ENCODE measurements at places on chromosomes 7 and 10.

DNA sequence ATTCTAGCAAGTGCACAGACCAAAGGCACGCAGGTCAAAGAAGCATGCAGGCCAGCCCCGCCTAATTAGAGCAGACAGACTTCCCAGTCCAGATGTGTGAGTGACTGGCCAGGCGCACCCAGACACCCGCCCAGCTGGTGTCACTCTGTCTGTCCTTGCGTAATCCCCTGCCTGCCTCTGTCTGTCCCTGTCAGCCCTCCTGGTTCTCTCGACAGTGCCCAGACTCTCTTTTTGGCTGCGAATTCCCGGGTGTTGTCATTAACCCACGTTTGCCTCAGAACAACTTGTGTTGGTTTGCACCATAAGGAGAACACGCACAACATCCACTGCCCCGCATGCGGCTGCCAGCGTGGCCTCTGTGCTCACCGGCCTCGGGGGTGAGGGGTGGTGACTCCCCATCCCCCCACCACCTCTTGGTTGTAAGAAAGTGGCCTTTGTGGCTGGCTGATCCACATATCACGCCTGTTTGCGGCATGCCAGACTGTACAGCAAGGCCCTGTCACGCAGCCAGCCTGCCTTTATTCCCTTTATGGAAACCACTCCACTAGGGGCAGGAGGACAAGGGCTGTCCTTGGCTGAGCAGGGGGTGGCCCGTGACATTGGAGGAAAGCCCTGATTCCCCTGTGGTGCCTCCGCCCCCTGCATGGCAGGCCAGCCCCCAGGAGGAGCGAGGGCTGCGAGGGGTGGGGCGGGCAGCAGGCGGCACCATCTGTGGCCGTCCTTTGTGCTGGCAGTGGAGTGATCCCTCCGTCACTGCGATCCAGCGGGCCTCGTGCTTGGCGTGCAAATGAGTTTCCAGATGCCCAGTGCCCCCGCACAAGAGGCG, 72.8 kb upstream of the PPIF start:
- no peak for DNase-seq

GRCh38 chr10:43594944-43595589, 11.2 kb upstream of the ZNF485 start:
- DNase-seq = peak; percentile 73

DNA sequence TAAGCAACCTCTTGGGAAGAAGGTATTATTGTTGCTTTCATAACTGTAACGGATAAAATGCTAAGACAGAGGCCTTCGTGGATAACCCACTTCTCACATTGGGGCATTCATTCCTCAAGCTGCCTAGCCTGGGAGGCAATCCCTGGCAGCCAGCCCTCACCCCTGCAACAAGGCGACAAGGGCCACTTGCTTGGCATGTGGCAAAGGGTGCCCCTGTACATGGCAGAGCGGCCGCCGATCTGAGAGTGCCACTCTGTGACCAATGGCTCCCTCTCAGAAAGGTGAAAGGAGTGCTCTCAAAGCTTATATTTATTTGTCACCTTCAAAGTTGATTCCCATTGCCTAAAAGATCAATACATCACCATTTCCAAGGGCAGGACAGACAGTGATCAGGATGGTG, 31.9 kb downstream of the EBF3 start:
- DNase-seq = no peak

- no peak for DNase-seq
Measured at GRCh38 chr10:93152136-93152535, 78.4 kb downstream of the CYP26A1 start.

DNA sequence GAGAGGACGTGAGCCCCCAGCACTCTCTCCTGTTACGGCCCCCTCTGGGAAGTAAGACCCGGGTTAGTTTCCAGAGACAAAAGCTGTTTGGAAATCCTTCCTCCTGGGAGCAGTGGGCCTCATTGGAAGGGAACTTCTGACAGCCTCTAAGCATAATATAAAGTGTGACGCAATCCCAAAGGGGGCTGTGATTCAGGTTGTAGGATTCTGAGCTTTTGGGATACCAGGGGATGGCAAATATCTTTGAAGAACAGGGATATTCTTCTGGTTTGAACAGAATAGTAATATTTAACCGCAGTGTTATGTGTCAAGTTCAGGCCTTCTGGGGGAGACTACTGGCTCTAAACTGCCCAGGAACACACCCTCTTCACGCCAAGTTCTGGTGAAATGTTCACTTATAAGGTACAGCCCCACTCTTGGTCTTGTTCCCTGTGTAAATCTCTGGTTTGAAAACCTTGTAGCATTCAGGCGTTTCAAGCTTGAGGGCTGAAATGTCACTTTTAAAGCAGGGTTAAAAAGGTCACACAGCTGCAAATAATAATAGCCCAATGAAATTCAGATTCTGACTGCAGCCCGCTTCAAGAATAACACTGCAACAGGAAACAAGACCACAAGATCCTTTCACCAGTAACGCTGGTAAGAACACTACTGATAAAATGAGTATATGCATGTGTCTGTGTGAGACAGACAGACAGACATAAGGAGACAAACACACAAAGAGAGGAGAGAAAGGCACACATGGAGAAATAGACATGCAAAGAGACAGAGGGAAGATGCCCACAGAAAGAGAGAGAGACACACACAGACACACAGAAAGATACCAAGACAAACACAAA, 69.0 kb downstream of the CREB5 start:
- DNase-seq = no peak

DNA sequence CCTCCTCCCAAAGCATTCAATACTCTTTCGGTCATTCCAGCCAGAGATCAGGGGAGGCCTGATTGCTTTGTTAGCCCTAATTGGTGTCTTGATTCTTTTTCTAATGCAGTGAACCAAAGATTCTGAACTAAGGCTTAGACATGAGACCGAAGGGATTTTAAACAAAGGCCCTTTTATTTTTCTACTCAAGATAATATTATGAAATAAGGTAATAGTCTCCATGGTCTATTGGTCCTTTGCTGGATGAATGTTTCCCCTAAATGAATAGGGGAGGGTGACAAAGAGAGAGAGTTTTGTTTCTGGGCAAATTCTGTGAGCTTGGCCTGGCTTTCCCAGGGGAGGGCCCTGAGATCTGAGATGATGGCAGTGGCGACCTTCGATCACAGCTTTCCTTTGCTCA, 449.1 kb downstream of the TYW1 start:
- no peak for DNase-seq

DNA sequence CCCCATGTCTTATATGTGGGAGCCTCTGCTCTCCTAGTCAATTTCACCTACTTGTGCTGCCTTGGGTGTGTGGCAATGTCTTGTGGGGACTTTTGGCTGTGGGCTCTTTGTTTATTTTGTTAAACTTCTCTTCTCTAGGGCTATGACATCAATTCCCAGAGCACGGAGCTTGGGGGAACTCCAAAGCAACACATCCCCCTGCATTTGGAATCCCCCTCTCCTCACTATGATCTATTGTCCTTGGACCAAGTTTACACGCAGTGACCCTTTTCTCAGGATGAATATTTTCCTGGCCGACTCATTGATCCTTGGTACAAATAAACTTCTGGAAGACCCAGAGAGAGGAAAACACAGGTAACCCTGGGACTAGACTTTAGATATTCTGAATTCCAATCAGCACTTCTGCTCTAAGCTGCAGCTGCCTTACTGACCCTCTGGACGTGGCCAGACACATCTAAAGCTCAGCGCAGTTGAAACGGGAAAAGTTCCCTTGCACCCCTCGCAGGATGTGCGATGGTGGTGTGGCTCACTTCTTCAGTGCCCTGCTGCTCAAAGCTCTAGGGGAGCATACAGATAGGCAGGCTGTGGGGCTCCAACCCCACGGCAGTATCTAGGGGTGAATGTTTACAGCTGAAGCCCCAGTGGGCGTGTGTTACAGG, 110.8 kb downstream of the TMEM178B start:
- DNase-seq = no peak

- DNase-seq = no peak
Measured at GRCh38 chr10:63429281-63429680, 36.5 kb downstream of the JMJD1C start.

GRCh38 chr10:77274046-77274795, 363.4 kb downstream of the KCNMA1 start:
- no peak for DNase-seq

- DNase-seq = no peak
Measured at GRCh38 chr7:104972500-104972899, 41.5 kb upstream of the KMT2E start.

DNA sequence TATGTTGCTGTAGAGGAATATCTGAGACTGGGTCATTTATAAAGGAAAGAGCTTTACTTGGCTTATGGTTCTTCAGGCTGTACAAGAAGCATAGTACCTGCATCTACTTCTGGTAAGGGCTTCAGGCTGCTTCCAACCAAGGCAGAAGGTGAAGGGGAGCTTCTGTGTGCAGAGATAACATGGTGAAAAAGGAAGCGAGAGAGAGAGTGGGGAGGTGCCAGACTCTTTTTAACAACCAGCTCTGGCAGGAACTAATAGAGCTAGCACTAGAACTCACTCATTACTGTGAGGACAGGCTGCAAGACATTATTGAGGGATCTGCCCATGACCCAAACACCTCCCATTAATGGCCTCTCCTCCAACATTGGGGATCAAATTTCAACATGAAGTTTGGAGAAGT, 94.5 kb downstream of the KIF20B start:
- DNase-seq = no peak

- no peak for DNase-seq
Measured at GRCh38 chr10:34384372-34384771, 430.7 kb downstream of the PARD3 start.

DNA sequence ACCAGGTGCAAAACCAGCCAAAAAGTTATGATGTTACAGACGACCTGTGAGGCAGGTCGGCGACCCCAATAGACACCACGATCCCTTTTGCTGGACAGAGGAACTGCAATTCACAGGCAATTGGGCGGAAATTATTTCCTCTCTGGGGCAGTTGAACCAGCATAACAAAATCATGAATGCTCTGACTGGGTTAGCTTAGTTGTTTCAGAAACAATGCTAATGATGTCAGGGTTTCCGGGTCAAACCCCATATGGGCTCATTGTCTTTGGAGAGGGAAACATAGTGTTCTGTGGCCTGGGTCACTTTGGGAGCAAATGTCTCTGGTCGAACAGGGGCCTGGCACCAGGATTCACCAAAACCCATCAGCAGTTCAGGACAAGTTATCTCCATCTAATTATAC, 669.1 kb upstream of the NRP1 start:
- DNase-seq = no peak

- no peak for DNase-seq
Measured at GRCh38 chr10:124632064-124632531, 112.1 kb downstream of the FAM53B start.

GRCh38 chr10:29011516-29011915, 277.4 kb upstream of the LYZL1 start:
- no peak for DNase-seq

GRCh38 chr10:112185959-112186358, 2.4 kb upstream of the GPAM start:
- no peak for DNase-seq

DNA sequence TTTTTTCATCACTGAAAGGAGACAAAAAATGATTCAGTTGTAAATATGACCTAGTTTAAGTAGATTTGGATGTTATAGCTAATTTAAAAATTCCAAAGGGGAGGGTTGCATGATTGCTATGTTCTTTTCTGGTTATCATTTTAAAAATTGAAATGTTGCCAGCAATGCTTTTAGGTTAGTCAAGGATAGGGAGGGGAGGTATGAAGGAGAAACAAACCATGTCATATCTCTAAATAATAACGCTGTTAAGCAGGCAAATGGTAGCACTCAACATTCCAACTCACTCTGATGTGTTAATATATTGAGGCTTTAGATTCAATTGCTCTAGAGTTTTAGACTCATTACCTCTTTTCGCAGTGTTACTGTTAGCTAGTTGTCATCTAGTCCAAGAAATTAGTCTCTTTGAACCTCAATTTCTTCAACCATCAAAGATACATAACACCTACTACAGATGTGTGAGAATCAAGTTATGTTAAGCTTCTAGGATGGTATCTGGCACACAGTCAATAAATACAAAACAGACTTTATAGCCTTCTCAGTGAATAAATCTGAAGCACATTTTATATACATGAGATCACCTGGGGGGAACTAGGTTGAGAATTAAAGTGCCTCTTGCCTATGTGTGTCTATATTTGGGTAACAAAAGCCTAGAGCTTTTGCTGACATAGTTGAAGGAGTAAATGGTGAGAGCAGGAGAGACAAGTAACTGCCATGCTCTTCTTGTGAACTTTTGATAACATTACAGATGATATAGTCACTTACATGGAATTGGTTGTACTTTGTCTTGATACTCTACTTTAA, 124.9 kb downstream of the CSTF2T start:
- no peak for DNase-seq

DNA sequence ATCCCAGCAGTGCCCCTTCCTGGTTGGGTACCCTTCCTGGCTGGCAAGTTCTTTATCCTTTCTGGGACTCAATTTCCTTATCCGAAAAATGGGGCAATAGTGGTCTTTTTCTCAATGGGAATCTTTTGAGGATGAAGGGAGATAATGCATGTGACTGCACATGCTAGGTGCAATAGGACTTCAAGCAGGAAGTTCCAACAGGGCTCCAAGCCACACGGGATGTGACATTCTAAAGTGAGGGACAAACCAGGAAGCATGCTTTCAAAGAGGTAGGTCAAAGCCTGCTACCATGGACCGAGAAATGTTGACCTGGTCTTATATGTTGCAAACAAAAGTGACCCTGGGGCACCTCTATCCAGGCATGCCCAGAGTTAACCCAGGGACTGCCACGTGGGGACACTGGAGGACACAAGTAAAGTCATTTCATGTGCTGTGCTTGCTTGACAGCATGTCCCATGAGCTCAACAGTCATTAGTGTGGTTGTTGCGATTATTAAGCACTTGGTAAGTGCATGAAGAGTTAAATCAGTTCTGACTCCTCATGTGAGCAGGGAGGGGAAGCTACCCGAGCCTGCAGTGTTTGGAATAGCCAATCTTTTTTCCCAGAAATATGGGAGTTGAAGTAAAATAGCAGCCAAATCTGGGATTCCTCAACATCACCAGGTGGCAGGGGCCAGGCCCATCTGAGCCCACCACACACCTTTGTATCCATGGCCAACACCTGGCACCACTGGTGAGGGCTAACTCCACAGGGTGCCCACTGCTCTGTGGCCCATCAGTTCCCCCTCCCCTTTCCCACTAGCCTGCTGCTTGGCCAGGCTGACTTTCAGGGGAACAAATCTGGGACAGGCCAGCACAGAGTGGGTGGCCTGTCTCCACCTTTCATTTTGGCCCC, 5.7 kb downstream of the ARHGAP22 start:
- DNase-seq = peak; percentile 66

GRCh38 chr7:126083014-126083413, 1153.4 kb upstream of the POT1 start:
- DNase-seq = no peak

- no peak for DNase-seq
Measured at GRCh38 chr7:26616235-26616634, 248.2 kb downstream of the SKAP2 start.

- DNase-seq = no peak
Measured at GRCh38 chr7:28002638-28003037, 178.0 kb downstream of the JAZF1 start.
